ENCODE measurements at places on chromosomes 7 and 10. TPM values are rescaled to one million over a fixed set of nuclear protein-coding genes. Genes with fewer than 3 reads are reported as not detected.

The SNX10 gene
- 5.7 TPM for total RNA-seq

GRCh38 chr7:40899636-40900507, 765.1 kb downstream of the SUGCT start:
- no peak for DNase-seq

DNA sequence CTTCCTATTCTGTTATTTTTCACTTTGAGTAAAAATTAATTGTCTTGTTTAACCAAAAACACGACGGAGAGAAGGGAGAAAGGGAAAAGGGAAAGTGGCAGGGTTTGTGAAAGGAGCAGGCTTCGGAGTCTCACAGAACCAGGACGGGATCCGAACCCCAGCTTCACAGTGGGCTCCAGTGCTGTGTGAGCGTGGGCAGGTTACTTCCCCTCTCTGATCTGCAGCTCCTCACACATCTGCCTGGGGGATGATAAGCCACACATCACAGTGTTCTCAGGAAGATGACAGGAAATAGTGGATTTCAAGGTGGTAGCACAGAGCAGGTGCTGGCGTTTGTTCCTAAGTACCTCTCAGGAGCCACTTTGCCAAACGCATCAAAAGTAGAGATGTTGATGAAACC, 94.2 kb upstream of the GPR26 start:
- DNase-seq = no peak

DNA sequence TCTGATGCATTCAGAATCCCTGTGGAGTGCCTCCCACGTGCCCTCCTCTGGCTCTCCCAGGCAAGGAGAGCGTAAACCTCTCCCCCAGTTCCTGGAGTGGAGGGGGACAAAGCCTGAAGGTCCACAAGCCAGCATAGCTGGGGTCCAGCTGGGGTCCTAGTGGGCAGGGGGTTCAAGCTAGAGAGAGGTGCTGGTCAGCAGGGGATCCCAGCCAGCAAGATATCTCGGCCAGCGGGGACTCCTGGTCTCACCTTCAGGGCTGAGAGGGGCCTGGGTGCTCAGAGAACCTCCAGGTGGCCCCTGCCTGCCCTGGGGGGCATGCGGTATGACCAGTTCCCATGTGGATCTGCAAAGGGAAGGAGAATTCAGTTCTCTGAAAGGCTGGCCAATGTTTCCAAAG, 413.7 kb downstream of the TCERG1L start:
- no peak for DNase-seq

- no peak for DNase-seq
Measured at GRCh38 chr10:67518756-67519155, 177.2 kb downstream of the CTNNA3 start.
